Common myeloid progenitor, CD34-positive (primary cell): ENCODE measurements at places on chromosomes 2 and 18.

- no peak for DNase-seq
Observed at GRCh38 chr2:225113371-225114015, 71.2 kb upstream of the DOCK10 start.

DNA sequence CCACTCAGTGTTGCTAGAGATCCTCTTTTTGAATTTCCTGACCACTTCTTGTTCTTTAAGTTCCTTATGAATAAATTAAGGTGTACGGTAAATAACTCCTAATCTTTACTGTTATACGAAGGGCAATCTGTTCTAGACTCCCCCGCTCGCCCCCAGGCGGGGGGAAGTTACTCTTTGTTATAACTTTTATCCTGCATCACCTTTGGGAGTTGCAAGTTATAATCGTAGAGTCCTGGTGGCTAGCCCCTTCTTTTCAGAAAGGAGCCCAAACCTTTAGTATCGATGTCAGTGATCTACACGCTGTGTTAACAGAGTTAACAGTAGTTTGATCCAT lies 652 bp downstream of the GCA start:
- DNase-seq = no peak

- DNase-seq = no peak
Observed at GRCh38 chr18:35889677-35890076, 82.8 kb upstream of the RMP24 start.

DNA sequence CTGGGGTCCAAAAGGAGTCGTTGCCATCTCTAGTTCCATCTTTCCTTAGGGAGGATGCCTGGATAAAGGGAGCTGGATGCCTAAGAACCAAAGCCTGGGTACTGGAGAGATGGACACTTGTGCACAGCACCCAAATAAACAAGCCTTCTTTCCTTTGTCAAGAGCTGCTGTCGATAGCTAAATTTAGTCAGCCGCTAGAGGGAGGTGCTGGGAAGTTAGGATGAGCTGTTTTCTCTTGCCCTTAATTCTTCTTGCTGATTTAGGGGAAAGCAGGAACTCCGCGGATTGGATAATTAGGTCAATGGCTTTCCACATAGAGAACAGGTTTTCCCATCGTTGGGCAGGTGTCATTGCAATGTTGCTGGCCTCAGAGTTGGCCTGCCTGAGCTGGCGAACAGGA lies 30.9 kb upstream of the SERPINB12 start:
- peak; percentile 42 for DNase-seq

DNA sequence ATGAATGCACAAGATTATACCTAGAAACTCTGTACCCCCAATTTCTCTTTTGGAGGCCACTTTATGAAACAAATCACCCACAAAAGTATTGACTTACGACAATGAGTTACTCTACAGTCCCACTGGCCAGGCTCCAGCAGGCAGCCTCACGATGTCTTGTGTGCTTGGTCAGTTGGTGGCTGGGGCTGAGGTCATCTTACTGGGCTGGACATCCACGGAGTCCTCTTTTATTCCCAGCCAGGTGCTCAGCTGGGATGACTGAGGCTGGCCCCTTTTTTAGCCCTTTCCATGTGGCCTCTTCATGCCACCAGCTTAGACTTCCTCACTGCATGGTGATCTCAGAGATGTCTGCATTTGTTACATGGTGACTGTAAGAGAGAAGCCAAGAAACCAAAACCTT lies 8.9 kb upstream of the ID2 start:
- DNase-seq = no peak

DNA sequence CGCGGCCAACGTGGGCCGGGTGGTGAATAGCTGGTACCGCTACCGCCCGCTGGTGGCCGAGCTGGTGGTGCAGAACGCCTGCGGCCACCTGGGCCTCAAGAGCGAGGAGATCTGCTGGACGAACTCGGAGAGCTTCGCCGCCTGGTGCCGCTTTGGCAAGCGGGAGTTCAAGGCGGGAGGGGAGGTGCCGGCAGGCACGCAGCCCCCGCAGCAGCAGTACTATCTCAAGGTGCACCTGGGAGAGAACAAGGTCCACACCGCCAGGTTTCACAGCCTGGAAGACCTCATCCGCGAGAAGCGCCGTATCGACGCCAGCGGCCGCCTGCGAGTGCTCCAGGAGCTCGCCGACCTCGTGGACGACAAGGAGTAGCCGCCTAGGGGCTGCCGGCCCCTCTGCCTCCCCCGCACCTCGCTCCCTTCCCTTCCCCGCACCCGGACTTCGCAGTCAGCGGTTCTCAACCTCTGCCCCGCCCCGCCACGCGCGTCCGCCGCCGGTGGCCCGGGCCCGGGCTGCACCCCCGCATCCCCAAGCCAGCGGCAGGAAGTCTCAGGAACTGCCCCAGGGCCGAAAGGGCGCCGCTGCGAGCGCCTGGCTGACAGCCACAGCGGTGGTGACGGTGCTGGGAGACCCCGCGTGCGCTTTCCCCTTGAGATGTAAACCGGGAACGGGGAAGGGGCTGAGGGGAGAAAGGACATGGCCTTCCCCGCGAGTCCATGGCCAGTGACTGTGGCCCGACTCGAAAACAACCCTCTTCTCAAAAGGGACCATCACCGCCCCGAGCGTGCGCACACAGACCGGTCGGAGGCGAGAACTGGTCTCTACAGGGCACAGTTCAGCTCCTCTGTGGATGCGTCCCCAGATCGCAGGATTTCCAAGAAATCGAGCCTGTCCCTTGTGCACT lies 2.2 kb downstream of the LRATD1 start:
- peak; percentile 45 for DNase-seq

GRCh38 chr2:105604938-105605337 lies 139.8 kb upstream of the NCK2 start:
- no peak for DNase-seq

DNA sequence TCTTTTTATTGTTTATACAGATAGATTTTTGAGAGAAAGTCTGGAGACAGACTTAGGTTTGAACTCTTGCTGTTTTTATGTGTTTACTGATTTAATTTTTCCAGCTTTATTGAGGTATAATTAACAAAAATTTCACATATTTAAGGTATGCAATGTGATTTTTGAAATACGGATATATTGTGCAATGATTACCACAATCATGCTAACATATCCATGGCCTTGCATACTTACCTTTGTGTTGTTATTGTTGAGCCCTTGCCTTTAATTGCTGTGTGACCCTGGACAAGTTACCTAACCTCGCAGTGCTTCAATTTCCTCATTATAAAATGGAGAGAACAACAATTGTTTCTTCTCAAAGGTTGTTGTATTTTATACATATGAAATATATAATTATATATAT lies 13.9 kb upstream of the RBMS1 start:
- DNase-seq = no peak

- no peak for DNase-seq
Observed at GRCh38 chr2:30264274-30264673, 32.9 kb downstream of the LBH start.

- no peak for DNase-seq
Observed at GRCh38 chr18:60191926-60192325, 180.6 kb downstream of the MC4R start.

- no peak for DNase-seq
Observed at GRCh38 chr2:24809316-24810007, 16.2 kb downstream of the CENPO start.

DNA sequence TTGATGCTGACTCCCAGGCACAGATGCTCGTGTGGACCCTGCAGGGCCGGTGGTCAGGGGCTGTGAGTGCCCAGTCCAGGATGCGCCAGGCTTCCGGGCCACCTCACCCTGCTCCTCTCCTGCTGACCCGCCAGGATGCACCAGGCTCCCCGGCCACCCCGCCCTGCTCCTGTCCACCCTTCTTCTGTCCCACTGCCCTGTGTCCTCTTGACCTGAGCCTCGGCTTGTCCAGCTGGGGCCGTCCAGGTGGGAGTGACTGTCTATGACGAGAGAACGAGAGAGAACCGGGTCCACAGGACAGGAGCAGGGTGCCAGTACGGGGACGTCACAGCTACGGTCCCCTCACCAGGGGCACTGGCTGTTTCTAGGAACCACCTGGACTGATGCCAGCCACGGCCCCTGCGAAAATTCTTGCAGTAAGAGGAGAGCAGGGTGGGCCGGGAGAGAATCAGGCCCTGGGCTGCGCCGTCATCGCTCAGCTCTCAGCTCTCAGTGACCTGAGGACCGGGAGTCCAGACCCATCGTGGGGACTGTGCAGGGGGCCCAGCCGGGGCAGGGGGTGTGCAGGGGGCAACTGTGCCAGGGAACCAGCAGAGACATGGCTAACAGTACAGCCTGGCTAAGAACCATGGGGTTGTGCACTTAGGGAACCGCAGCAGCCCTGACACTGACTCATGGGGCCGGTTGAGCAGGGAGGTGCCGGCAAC lies 12.9 kb upstream of the NFATC1 start:
- no peak for DNase-seq
